ENCODE measurements at places on chromosomes 7 and 10. TPM values are rescaled to one million over a fixed set of nuclear protein-coding genes. Genes with fewer than 3 reads are reported as not detected.

Gene ANXA8L1
- 2.2 TPM for total RNA-seq

Gene SFTPD
- not detected for total RNA-seq

Gene CALN1
- total RNA-seq = not detected

Gene EVX1
- not detected for total RNA-seq

Gene CFAP46
- 0.22 TPM for total RNA-seq

Gene TMEM236
- 0.11 TPM for total RNA-seq

Gene MYH16
- total RNA-seq = not detected

Gene GSAP
- 5.2 TPM for total RNA-seq

Gene CH25H
- total RNA-seq = 34.9 TPM

Gene CSGALNACT2
- total RNA-seq = 11.5 TPM

Gene FBXO24
- total RNA-seq = 0.43 TPM

Gene EEPD1
- total RNA-seq = 5.2 TPM

Gene ASIC3
- total RNA-seq = not detected

Gene PCDH15
- total RNA-seq = not detected

Gene POLR2J
- total RNA-seq = 15.5 TPM

Gene KCND2
- total RNA-seq = 2.7 TPM

DNA sequence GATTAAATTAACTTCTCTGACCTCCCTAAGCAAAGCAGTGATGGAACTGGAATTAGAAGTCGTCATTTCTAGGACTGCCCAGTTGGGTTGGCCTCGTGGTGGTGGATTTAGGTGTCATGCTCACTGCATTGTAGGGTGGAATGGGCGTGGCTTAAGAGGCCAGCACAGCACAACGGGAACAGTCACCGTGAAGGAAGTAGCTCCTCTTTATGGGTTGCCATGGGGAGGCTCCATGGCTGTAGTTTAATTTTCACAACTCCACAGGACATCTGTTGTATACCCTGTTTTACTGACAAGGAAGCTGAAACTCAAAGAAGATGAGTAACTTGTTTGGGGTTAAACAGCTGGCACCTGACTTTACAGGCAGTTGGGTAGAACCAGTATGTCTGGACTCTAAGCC lies 208.3 kb downstream of the CELF2 start:
- no peak for DNase-seq

DNA sequence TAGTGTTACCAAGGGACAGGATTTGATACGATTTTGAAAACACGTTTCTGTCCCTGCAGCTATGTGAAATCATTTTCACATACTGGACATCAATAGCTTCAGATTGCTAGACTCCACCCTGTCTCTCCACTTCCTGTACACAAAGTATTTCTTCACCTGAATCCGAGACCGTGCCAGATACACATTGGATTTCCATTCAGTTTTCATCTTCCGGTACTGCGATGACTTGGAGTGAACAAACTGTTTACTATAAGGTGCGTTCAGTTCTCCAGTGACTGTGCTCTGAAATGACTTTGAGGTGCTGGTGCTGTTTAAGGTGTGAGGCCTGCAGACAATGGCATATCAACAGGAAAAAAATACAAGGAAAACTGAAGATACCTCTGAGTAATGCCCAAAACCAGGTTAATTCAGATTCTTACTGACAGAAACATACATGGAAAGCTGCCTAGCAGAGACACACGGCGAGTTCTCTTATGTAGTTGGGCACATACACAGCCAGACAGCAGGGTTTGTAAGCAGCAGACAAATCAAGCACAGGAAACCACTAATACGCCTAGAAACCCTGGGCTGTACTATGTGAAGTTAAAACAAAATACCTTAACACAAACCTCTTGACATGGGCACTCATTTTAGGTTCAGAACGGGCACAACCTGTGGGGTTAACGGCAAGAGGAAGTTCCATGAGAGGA lies 119.2 kb downstream of the GALNT11 start:
- DNase-seq = no peak

DNA sequence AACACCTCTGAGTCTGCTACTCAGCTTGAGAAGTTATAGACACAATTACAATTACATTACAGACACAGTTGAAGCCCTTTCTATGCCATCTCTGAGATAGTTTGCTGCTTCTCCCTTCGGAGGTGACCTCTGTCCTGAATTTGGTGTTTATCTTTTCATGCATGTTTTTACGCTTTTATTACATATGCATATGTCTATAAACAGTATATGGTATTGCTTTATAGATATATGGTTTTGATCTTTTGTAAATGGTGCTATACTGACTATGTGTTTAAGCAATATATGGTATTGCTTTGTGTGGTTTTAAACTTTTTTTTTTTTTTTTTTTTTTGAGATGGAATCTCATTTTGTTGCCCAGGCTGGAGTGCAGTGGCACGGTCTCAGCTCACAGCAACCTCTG lies 48.4 kb downstream of the HK1 start:
- no peak for DNase-seq

GRCh38 chr7:24833549-24833948 lies 76.3 kb upstream of the GSDME start:
- DNase-seq = no peak

DNA sequence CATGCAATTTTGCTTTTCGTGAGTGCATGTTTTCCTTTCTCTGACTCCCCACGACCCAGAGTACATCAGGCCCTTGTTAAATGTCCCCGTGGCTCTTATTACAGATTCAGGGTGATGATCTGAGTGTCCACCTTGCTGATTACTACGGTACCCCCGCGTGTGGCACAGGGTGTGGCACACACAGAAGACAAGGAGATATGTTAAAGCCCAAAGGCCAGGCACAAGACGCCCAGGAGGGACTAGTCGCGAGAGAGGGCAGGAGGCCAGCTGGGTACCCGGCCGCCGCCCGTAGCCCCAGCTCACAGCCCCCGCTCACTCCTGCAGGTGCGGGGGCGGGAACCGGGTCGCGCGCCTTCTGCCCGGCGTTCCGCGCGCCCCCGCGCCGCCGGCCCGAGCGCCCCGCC lies 281 bp upstream of the EXOC6 start:
- DNase-seq = no peak

- no peak for DNase-seq
Observed at GRCh38 chr10:77969114-77969513, 42.6 kb upstream of the DLG5 start.

DNA sequence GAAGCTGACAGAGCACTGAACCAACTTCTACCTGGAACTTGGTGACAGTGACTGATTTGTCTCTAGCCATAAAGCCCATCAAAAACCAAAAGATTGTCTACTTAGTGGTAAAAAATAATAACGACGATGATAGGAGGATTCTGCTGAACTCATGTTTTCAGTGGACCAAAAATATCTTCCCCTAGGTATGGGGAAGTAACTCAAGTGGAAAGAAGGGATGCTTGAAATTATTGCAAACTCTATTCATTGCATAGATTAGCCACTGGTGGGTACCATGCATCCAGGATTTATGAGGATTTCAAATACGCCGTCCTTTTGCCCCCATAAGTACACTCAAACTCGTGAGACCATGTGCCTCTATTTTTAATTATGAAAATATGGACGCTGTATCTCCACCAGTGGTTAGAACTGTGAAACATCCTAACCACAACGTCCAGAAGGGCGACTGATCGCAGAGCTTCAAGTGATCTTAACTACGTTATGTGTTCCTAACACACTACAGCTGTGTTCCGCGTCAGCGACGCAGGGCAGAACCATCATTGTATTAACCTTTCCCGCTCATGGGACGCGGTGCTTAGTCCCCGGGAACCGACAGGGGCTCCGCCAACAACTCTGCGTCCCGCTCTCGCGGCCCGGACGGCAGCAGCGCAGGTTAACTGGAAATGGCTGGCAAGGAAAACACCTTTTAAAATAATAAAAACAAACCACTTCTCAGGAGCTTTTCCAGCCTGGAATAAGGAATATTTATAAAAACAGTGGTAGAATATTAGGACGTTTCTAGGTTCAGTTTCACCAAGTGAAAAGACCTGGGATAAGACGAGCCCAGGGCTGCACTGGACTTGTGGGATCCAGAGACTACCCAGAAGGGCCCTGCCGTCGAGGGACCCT lies 776 bp downstream of the PEX1 start:
- DNase-seq = peak; percentile 83

GRCh38 chr10:118753331-118754228 lies 1.2 kb downstream of the CACUL1 start:
- DNase-seq = peak; percentile 48

- DNase-seq = no peak
Observed at GRCh38 chr10:55734112-55734511, 626.9 kb downstream of the ZWINT start.

GRCh38 chr10:128885573-128886555 lies 581.2 kb upstream of the MGMT start:
- no peak for DNase-seq

DNA sequence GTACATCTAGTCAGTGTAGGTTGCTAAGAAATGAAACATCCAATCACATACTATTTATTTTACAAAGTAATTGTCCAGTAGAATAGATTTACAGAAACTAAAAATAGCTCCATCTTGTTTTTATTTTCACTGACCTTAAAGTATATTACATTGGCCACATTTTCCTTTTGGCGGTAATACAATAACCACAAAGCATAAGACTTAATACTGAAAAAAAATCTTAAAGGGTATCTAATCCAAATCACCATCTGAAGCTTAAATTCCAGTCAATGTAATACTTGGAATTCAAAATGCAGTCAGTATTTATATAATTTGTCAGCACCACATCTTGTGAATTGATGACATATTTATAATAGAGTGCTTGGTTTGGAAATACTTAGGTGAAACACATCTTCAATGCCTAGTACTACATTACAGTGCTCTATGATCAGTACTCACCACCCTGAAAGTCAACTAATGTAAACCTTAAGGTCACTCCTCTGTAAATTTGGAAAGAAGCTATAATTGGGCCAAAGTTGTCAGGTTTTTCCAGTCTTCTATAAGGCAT lies 8.9 kb downstream of the ANKMY2 start:
- DNase-seq = peak; percentile 26

DNA sequence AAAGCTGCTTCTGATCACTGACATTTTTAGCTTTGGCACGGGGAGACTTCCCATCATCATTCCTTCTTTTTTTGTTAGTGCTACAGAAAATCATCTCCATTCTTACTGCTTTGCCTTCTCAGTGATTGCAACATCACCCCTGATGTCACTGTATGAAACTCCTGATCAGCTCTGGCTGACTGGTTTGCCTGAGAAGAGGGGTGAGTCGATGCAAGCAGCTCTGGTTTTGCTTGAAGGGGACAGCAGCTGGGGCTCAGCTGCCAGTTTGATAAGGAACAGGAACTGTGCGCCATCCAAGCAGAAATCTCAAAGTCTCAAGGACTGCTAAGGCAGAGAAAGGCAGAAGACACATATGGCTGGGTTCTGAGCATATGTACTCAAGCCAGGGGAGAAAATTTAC lies 808.5 kb upstream of the CELF2 start:
- DNase-seq = peak; percentile 45

DNA sequence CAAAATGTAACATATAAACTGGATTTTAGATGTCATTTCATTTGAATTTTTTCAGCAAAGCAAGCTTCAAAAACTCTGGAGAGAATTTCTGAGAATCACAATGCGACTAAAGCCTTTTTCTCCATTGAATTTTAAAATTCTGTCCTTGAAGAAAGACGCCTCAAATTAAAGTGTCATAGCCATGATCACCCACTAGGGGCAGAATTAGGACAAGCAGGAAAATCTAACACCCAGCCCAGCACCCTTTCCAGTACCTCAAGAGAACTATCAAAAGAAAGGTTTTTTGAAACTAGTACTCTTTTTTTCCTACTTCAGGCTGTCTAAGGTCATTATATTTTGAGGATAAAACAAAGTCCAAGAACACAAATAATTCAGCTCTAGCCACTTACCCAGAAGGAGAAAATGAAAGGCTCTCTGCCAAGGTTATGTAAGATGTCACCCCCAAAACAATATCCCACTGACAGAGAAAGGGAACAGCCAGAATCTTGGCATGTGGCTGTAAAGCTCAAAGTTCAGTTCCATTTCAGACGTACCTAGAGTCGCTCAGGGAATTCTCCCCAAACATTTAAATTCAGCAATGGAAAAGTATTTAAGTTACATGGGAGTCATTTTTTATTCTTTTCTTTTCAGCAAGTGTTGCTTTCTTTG lies 299.4 kb downstream of the SNX13 start:
- DNase-seq = peak; percentile 52

DNA sequence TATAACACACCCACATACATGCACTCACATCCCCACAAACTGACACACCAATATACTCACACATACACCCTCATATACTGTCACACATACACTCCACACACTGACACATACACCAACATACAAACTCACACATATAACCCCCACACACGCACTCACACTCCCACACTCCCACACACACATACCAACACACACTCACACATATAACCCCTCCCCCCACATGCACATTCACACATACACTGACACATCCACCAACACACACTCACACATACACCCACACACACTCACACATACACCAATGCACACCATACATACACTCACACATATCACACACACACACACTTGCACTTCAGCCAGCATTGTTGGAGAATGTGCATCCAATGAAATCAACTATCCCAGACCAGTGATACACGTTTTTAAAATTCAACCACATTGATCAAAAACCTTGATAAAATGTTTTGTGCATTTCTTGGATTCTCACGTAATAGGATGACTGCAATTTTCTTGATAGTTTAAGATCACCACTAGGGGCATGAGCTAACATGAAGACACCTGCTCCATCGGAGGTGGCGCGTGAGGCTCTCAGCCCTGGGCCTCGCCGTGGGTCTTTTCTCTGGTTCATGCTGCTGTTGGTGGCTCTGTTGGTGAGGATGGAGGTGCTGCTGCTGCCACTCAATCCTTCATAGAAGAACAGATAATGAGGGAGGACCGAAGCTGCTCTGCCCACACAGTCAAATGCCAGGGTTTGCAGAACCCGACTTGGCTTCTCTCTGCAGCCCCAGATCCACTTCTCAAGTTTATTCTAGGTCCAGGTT lies 32.1 kb upstream of the CHST15 start:
- DNase-seq = peak; percentile 51

GRCh38 chr10:22958338-22958737 lies 30.5 kb downstream of the ARMC3 start:
- peak; percentile 13 for DNase-seq

GRCh38 chr10:119209035-119209735 lies 1.8 kb downstream of the GRK5 start:
- peak; percentile 80 for DNase-seq

All from GM23248 (cell line).